ENCODE measurements at places on chromosomes 13 and 19.

GRCh38 chr13:99133230-99133629, 67.4 kb upstream of the UBAC2 start:
- DNase-seq, result no peak

GRCh38 chr13:42078128-42078808, 29.8 kb downstream of the DGKH start:
- no peak for DNase-seq

DNA sequence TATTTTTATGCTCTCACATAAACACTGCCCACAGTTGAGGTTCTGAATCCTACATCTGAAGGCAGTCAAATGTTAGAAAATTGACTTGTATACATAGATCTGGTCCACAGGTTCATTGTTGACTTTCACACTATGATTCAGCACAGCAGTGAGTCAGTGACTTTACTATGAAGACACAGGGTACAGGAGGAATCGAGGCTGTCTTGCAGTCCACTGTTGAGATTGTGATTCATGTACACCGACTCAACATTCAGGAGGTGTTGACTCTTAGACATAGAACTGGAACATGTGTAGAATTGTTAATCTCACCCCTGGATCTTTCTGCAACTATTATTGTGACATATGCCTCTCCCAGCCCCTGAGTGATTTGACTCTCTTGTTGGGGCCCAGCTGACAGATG, 74.3 kb upstream of the ZNF43 start:
- no peak for DNase-seq

- DNase-seq, result peak; percentile 74
These were observed 23.5 kb downstream of the CEACAM16 start for GRCh38 chr19:44722131-44723121.

DNA sequence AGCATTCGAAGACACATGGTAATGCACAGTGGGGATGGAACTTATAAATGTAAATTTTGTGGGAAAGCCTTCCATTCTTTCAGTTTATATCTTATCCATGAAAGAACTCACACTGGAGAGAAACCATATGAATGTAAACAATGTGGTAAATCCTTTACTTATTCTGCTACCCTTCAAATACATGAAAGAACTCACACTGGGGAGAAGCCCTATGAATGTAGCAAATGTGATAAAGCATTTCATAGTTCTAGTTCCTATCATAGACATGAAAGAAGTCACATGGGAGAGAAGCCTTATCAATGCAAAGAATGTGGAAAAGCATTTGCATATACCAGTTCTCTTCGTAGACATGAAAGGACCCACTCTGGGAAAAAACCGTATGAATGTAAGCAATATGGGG, 16.2 kb upstream of the ZNF763 start:
- DNase-seq, result no peak

- no peak for DNase-seq
These were observed 35.3 kb downstream of the FPR3 start for GRCh38 chr19:51830274-51830673.

DNA sequence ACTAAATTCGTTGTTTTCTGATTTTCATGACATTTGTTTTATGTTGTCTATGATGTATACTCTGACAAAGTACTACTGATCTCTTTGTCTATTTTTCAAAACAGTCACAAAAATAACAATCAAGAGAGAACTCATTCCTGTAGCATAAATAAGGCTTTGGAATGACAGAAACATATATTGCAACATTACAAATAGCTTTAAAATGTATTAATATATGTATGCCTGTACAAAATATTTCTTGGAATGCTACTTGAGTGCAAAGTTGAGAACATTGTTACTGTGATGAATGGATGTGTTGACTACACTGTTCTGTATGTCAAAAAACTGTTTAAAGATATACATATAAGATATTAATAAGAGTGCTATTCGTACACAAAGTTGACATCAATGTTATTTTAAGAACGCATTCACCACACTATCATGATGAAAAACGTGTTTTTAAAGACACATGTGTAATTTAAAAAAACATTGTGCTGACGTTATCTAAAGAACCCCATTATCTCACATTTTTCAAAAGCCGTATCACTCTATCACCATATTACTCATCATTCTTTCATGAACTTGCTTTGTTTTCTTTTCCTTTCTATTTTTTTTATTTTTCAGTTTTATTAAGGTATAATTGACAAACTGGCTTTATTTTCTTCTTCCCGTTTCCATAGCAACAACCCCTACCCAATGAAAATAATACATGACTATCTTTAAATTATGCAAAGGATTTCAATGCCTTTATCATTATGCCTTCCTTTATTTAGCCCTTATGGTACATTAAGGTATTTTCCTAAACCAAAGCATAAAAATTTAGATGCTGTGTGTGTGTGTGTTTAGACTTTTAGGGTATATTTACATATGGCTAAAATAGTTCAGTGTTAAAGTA, 918.8 kb downstream of the SLITRK1 start:
- DNase-seq, result no peak

DNA sequence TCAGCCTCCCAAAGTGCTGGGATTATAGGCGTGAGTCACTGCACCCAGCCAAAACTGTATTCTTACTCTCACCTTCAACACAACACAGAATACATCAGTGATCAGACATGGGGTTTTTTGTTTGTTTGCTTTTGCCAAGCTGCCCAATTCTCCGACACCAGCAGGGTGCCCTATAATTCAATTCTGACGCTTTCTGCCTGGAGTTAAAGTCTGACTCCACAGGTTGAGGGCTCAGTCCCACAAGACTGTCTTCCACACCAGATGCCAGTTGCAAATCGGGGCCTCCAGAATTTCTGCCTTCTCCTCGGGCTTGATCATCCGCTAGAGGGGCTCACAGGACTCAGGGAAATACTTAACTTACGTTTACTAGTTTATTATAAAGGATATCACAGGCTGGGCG, 22.1 kb downstream of the FBN3 start:
- DNase-seq, result no peak

DNA sequence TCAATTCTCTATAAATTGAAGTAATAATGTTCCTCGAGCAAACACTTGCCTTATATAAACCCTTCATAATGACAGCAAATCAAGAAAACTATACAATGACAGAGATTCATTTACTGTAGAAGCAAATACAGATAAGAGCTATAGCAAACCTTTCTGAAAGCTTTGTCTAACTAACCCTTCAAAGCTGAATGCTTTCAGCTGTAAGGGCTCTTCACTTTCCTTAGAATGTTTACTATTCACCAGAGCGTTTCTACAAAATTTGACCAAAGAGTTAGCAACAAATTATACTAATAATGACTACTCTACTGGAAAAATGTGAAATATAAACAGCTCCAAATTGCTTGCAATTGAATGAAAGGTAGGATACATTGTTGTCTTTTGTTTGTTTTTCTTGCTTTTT, 218.1 kb downstream of the SLITRK5 start:
- no peak for DNase-seq

DNA sequence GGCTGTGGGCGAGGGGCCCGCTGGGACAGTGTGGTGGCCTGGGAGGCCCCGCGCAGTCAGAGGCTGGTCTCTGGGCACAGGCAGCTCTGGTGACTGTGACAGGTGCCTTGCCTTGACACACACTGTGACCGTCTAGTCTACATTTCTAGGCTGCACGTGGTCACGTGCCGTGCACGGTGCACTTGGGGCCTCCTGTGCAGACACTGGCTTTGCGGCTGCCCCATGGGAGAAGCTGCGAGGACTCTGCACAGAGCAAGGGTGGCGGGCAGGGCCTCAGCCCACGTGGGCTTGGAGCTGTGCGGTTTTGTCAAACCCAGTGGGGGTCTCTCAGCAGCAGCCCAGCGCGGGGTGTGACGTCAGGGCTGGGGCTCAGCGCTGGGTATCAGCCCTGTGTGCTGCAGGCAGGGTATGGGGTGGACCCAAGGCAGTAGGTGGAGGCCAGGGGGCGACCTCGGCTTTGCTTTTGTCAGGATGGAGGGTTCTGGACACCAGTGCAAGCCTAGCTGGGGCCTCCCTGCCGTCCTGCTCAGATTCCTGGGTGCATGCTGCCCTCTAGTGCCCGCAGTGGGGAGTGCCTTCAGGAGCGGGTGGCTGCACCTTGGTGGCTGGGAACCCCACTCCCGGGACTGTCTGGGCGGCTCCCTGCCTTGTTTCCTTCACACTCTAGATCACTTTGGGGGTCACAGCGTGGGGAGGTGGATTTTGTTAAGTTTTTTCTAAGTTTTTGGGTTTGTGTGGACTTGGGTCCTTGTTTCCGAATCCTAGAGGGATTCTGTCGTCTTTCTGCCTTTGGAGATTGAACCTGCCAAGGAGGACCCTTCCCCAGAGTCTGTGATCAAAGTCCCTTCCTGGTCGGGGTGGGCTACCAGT, 62.6 kb downstream of the KDM4B start:
- peak; percentile 89 for DNase-seq

GRCh38 chr19:34241513-34242337, 12.6 kb upstream of the GARRE1 start:
- DNase-seq, result peak; percentile 43

GRCh38 chr19:38095411-38096308, 128.4 kb downstream of the DPF1 start:
- DNase-seq, result peak; percentile 77

- no peak for DNase-seq
These were observed 27.1 kb downstream of the TSSK6 start for GRCh38 chr19:19487950-19488874.

DNA sequence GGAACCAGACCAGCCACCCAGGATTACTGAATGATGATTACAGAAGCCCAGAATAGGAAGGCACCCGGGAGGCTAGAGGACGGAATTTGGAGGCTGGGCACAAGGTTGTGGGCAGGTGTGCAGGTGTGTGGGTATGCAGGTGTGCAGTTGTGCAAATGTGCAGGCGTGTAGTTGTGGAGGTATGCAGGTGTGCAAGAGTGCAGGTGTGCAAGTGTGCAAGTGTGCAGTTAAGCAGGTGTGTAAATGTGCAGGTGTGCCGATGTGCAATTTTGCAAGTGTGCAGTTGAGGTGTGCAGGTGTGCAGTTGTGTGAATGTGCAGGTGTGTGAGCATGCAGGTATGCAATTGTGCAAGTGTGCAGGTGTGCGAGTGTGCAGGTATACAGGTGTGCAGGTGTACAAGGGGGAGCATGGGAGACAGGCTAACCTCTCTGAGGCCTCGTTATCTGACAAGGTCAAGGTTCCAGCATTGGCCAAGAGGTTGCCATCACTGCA, 131.8 kb downstream of the KCTD15 start:
- DNase-seq, result no peak

DNA sequence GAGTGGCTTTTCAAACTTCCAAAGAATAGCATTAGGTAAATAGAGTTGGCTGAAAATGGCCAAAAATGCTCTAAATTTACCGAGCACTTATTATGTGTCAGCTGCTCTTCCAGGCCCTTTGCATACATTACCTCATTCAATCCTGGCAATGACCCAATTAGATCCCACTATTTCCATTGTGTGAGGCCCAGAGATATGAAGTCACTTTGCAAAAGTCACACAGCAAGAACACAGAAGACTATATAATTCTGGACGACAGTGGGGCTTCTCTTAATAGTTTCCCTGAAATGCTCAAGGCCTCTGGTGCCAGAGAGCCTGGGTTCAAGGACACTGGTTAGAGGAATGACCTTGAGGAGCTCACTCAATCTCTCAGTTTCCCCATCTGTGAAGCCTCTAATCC, 146.8 kb downstream of the IER2 start:
- DNase-seq, result no peak

- no peak for DNase-seq
These were observed 220.1 kb upstream of the SERP2 start for GRCh38 chr13:44153496-44153895.

GRCh38 chr13:99540530-99540929, 39.3 kb downstream of the TM9SF2 start:
- no peak for DNase-seq

DNA sequence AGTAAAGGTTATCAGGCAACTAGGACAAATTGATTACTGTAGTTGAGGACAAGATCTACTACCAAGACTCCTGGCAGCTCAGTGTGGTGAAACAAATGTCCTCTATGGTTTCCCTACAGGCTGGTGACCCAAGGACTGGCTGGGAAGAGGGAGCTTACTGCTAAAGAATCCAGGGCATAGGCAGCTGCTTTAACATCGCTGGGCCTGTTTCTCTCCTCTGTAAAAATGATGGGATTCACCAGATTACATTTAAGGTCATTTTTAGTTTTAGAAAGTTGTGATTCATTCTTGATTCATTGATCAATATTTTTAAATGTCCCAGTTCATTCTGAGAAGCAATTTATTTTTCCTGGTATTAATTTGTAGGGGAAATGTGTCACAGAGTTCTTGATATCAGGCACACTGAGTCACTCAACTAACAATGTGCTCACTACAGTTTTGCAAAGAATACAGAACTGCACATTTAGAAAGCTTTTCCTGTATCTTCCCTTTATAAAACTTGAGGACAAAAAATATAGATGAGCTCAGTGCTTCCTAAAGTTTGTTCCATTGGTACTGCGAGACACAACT, 19.6 kb upstream of the FAM124A start:
- DNase-seq, result no peak

DNA sequence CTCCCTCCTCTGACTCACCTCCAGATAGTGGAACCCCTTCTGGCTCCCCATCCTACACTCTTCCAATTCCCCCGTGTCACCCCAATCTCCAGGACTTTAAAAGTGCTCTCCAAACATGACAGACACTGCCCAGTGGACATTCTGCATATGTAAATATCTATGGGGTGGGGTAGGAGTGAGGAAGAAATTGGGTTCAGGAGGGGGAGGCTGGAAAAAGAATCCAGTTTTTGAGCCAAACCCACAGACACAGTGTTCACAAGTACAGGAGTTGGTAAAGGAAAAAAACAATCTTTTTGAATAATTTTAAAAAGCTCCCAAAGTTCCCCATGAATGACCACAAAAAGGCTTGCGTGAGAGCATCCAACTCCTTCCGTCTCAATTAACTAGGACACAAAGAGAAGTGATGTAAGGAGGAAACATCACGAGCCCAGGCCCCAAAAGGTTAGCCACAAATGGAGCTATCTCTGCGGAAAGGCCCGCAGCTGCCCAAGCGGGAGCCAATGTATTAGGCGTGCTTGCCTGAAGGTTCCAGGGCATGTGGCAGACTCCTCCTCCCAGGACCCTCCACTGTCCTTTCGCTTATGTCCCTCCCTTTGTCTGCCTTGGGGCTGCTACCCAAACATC, 18.0 kb downstream of the ZC3H4 start:
- DNase-seq, result no peak

Data from activated naive CD4-positive, alpha-beta T cell treated with anti-CD3 and anti-CD28 coated beads for 36 hours (primary cell).